Renal cortical epithelial cell (primary cell): ENCODE measurements at places on chromosomes 4 and X. TPM values are rescaled to one million over a fixed set of nuclear protein-coding genes. Genes with fewer than 3 reads are reported as not detected.
A peak's percentile ranks its signal among the peaks of the same experiment; 100 is the strongest.

GRCh38 chrX:146907391-146908240 lies 93.1 kb upstream of the CXorf51A start:
- DNase-seq = peak; percentile 1

GRCh38 chr4:80114732-80115265 lies 41.8 kb upstream of the ANTXR2 start:
- no peak for DNase-seq

DNA sequence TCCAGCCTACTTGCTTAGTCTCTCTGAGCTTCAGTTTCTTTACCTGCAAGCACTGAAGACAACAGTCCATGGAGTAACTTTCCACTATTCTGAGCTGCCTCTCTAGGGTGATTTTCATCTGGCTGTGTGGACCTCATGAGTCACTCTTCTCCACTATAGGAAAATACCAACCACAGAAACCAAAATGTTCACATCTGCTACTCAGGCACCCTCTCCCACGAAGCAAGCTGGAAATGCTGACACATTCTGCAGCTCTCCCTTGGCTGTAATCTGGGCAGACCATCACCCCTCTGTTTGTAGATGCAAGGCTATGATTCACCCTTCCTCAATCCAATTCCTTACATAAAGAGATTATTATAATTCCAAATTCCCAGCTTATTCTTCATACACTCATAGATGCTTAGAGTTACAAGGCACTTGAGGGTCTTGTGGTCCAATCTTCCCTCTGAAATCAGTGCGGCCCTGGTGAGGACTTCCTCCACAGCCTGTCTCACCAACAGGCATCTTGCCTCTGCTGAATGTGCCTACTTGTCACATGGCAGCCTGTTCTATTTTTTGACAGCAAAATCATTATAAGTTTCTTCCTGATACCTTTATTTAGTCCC lies 97.0 kb upstream of the LNX1 start:
- DNase-seq = peak; percentile 97

DNA sequence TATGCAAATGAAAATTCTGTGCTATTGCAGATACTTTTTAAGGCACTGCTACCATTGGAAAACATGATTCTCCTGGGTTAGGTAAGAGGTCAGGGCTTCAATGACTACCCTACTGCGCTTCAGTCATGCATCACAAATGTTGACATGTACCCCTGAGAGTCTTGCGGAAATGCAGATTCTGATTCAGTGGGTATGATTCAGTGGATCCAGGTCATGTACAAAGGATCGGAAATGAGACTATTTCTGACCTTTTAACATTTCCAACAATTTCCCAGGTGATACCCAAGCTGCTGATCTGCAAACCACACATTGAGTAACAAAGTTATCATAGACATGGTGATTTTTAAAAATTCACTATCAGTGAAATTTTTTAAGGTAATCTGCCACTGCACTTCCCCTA lies 62.6 kb downstream of the DDX53 start:
- DNase-seq = peak; percentile 3

DNA sequence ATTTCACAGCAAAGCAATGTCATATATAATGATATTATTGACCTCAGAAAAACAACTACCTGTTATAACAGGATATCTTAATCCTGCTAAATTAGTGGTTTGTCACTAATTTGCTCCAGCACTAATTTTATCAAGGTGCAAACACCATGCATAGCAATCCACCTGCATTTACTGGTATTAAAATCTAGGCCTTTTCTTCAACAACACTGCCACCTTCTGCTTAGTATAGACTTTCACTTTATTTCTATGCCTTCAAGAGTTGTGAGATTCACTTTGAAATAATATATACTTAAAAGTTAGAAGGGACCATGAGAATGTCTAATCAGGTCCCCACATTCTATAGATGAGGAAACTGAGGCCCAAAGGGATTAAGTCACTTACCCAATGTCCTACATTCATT lies 82.1 kb upstream of the IQCM start:
- peak; percentile 64 for DNase-seq

- DNase-seq = no peak
Observed at GRCh38 chr4:14631806-14632440, 370.4 kb upstream of the CPEB2 start.

DNA sequence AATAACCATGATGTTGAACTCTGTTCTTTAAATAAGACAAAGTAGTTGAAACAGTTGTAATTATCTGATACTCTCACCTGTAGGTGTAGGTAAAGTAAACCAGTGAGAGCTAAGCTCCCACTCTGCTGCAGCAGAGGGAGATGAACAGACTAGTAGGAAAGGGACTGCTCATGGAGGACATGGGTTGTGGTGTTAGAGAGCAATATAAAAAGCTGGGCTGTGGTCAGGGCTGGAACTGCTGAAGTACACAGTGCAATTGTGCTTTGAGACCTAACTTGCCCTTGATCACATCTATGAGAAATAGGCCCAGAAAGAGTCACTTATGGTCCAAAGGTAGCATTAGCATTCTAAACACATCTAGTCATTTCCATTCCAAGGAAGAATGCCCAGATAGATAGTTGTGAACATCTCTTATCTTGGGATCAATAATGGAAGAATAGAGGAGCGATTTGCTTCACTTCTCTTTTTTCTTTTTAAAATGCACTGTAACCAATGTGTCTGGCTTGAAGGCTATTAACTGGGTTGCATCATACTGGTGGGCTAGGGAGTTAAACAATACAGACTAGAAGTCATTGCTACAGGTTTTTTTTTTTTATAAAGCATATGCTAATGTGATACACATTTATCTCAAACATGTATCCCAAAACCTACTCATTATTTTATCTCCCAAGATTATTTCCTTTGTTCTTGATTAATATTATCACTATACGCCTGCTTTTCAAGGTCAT lies 251.3 kb upstream of the CENPE start:
- DNase-seq = no peak

DNA sequence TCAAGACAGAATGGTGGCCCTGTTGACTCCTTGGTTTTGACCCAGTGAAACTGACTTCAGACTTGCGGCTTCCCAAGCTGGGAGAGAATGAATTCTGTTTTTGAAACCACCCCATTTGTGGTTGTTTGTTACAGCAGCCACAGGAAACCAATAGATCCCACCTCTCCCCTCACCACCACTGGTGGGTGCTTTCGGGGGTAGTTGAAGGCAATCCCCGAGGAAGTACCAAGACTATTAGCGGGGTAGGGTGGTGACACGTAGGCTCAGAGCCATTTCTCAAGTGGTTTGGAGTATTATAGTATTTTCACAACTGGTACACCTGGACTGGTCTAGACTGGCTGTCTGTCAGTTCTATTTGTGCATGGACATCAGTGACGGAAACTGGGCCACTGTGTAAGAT lies 189.1 kb upstream of the RBPJ start:
- DNase-seq = no peak

GRCh38 chrX:16114611-16115010 lies 8.8 kb upstream of the GRPR start:
- DNase-seq = peak; percentile 19

DNA sequence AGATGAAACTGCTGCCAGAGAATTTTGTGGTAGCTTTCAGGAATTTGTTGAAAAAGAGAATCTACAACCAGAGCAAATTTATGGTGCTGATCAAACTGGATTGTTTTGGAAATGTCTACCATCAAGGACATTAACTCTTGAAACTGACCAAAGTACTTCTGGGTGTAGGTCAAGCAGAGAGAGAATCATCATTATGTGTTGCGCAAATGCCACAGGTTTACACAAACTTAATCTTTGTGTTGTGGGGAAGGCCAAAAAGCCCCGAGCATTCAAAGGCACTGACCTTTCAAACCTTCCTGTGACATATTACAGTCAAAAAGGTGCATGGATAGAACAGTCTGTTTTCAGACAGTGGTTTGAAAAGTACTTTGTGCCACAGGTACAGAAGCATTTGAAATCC lies 2.1 kb downstream of the TIGD2 start:
- DNase-seq = peak; percentile 33

GRCh38 chr4:159298502-159298901 lies 195.6 kb downstream of the RAPGEF2 start:
- peak; percentile 65 for DNase-seq

- no peak for DNase-seq
Observed at GRCh38 chrX:37378830-37379229, 29.7 kb downstream of the PRRG1 start.

CBLL2 gene
- total RNA-seq = not detected in 2 replicates

CT45A1 gene
- total RNA-seq = not detected in 2 replicates

TMPRSS11B gene
- total RNA-seq = not detected in 2 replicates

ADGRG2 gene
- 0.15 TPM in 1 of 2 replicates, not detected in the other for total RNA-seq

ZNF182 gene
- total RNA-seq = 3.3 and 10.0 TPM in 2 replicates

MID1 gene
- 10.2 and 26.6 TPM in 2 replicates for total RNA-seq

INTU gene
- total RNA-seq = 4.2 and 12.0 TPM in 2 replicates

EDA gene
- total RNA-seq = 0.55 and 0.87 TPM in 2 replicates

PTTG2 gene
- total RNA-seq = not detected in 2 replicates
